ENCODE measurements at places on chromosomes 2 and 18.

DNA sequence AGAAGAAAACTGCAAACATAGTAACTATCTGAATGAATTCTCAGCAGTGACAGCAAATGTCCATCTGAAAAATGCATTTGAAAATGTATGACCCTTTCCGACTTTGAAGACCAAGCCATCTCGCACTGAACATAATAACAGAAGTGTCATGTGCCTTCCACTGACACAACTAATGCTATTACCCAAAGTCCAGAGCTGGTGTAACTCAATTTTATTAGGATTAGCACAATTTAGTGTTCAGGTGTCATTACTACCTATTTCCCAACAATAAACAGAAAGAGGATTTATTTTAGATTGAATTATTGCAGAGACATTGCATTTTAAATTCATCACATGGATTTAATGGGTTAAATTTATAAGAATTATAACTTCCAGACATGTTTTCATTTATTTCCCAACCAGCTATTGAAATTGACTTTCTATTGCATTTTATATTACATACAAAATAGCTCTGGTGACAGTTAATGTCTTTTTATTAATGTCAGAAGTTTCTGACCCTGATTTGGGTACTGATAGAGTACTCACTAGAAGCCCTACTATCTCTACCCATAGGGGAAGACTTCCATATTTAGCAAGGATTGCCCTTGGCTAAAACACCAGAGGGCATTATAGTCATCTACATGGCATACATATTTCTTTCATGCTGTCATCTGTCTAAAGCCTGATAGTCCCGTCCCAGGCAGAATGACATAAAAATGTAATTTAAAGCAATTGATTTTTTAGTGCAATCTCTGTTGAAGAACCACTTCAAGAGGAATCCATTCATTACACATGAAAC, 7.0 kb upstream of the STK39 start:
- no peak for DNase-seq

GRCh38 chr2:211067029-211067428, 510.6 kb downstream of the CPS1 start:
- no peak for DNase-seq

DNA sequence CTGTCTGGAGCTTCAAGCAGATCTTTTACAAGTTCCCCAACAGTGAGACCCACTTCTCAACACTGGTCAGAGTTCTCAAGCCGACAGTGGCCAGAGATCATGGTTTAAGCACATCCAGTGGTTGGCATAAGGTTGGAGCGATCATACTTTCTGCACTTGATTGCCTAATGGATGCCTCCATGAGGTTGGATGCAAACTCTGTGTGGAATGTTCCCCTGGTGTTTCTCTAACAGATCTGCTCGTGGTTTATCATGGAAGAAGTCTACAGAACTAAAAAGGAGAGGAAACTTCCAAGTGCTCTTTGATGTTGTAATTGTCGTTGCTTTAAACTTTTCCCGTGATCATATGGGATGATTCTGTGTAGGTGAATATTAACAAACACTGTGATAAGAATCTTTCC, 60.7 kb downstream of the SH3RF3 start:
- DNase-seq = no peak

DNA sequence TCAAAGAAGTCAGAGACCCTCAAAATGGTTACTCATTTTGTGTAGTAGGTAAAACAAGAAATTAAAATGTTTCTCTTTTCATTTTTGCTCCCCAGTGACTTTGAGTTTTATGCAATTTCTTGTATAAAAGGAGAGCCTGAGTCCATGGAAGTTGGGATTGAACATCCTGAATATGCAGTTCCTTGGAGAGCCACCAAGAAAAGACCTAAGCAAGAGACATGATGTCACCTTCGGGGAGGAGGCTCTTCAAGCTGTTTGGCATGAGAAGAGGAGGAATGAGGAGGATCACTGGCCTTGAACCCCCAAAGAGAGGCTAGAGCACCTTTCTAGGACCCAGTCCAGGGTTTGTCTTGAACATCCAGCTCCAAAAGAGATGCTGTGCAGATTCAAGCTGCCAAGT, 83.5 kb upstream of the STPG4 start:
- DNase-seq = no peak

GRCh38 chr18:26768385-26768784, 97.1 kb downstream of the AQP4 start:
- DNase-seq = no peak

- DNase-seq = no peak
Measured at GRCh38 chr18:13446024-13446423, 227.5 kb downstream of the LDLRAD4 start.

DNA sequence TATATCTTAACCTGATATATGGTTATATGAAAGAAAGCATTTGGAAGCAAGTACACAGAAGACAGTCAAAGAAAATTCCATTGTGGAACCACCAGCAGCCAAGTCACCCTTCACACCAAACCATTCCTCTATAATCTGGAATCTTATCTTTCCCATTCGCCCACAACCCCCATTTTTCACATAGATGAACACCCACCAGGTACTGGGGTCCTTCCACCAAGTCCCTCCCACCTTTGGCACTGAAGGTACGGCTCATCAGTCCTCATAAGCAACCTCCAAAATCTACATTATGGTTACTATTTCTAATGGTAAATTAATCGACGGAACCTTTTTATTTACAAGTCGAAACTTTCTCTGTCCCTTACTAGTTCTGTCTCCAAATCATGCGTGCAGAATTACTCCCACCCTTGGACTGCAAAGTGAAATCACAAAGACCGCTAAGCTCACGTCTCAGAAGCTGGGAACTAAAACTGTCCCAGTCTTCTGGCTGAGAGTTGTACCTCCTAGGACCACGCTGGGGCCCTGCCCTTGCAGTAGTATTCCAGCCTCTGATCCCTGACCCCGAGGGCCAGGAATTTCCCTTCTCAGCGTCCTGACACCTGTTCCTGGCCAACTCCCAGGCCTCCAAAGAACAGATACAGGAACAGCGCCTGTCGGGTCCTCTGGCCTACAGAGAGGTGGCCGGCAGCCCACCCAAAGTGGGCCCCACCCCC, 702 bp downstream of the OLA1 start:
- DNase-seq = no peak

- no peak for DNase-seq
Measured at GRCh38 chr2:23806201-23806600, 120.7 kb downstream of the ATAD2B start.

DNA sequence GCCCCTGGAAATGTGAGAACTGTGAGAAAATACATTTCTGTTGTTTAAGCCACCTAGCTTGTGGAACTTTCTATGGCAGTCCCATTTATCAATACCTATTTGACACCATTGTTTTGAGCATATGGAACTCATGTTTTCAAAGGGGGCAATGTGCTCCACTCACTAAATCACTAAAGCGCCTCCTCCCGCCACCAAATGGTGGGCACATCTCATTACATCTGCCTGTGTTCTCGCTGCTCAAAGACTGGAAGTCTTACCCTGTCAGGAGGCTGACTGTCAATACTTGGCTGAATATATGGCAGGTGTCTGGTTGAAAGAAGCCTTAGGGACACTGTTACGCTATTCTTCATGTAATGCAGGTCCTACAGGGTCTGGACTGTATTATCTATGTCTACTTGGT, 767.7 kb downstream of the TSN start:
- DNase-seq = no peak

DNA sequence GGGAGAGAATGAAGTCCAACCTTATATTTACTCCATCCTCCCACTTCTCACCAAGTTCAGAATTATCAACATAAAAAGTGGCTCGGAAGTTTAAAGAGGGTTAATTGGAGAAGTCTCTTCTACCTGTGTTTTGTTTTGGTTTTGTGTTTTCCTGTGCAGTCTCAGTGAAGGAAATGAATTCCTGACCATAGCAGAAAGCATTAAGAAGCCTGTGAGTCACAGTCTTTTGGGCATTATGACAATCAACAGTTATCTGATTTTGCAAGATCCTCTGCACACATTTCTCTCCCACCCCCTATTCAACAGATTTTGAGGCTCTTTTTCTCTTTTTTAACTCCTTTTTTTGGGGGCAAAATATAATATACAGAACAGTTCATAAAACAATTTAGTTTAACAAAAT, 8.6 kb upstream of the RPL37A start:
- no peak for DNase-seq

- DNase-seq = no peak
Measured at GRCh38 chr2:45647986-45648520, 3.4 kb upstream of the PRKCE start.
